ENCODE measurements at places on chromosomes 16 and 17. TPM values are rescaled to one million over a fixed set of nuclear protein-coding genes. Genes with fewer than 3 reads are reported as not detected.

GRCh38 chr16:86768999-86769398, 190.7 kb downstream of the FOXL1 start:
- DNase-seq, result no peak
- H3K27me3 ChIP-seq, result no peaks in the 10 kb centered on the region
- H3K4me3 ChIP-seq, result no peak overlapping the region
- no peaks in the 10 kb centered on the region for H3K4me1 ChIP-seq
- no peaks in the 10 kb centered on the region for H3K36me3 ChIP-seq

DNA sequence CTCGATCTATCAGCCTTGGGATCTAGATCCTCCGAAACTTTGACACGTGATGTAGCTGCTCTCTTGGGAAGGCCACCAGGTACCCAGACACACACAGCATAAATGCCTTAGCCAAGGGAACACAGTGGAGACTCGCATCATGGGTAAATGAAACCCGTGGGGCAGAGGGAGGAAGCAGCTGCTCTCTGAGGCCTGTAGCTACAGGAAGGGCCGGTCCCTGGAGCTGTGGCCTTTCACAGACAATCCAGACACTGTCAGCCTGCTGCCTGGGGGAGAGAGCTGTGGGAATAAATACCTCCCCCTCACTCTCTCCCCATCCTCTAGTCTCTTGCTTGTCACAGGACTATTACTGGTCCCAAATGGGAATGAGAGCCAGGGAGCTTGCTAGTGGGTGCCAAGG, 351.2 kb downstream of the UTP18 start:
- no peaks in the 10 kb centered on the region for H3K36me3 ChIP-seq
- H3K27ac ChIP-seq, result no peak overlapping the region
- no peak overlapping the region for H3K4me3 ChIP-seq
- no peaks in the 10 kb centered on the region for H3K27me3 ChIP-seq
- DNase-seq, result no peak
- H3K4me1 ChIP-seq, result no peaks in the 10 kb centered on the region

GRCh38 chr17:36863131-36863530, 74.1 kb upstream of the LHX1 start:
- H3K4me3 ChIP-seq, result no peak overlapping the region
- H3K27ac ChIP-seq, result no peak overlapping the region
- no peaks in the 10 kb centered on the region for H3K36me3 ChIP-seq
- no peaks in the 10 kb centered on the region for H3K4me1 ChIP-seq
- DNase-seq, result no peak

GRCh38 chr17:71110326-71110725, 941.0 kb downstream of the KCNJ2 start:
- no peaks in the 10 kb centered on the region for H3K36me3 ChIP-seq
- no peak for DNase-seq
- H3K4me1 ChIP-seq, result no peaks in the 10 kb centered on the region
- no peak overlapping the region for H3K4me3 ChIP-seq
- no peak overlapping the region for H3K27ac ChIP-seq
- no peaks in the 10 kb centered on the region for H3K27me3 ChIP-seq

GRCh38 chr17:44033861-44034408, 19.2 kb upstream of the TMEM101 start:
- H3K27ac ChIP-seq, result no peak overlapping the region
- no peaks in the 10 kb centered on the region for H3K4me1 ChIP-seq
- DNase-seq, result no peak
- H3K4me3 ChIP-seq, result no peak overlapping the region
- peaks cover 46% of the 10 kb centered on the region for H3K36me3 ChIP-seq

DNA sequence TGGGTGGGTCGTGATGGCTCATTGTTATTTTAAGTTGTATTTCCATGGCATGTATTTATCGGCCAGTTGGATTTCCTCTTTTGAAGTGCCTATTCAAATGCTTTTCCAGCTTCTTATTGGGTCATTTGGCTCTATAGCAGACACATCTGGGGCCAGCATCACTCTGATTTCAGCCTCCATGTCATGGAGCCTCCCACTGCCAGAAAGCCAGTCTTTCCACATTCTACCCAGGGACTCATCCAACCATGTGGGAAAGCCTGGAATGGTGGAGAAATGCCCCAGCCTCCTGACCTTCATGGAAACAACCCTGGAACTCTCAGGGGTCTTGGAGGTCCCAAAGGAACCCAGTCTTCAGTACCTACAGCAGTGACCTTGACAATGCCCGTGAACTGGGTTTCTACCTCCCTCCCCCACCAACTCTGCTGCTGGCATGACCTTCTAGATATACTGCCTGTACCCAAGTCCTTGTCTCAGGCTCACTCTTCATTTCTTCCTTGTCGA, 33.8 kb upstream of the ADGRG1 start:
- no peak overlapping the region for H3K27ac ChIP-seq
- H3K4me3 ChIP-seq, result no peak overlapping the region
- no peaks in the 10 kb centered on the region for H3K27me3 ChIP-seq
- peaks cover 36% of the 10 kb centered on the region for H3K4me1 ChIP-seq
- H3K36me3 ChIP-seq, result no peaks in the 10 kb centered on the region

GRCh38 chr17:83175119-83175821, 95.9 kb downstream of the METRNL start:
- H3K36me3 ChIP-seq, result no peaks in the 10 kb centered on the region
- no peak overlapping the region for H3K27ac ChIP-seq
- peaks cover 3% of the 10 kb centered on the region for H3K27me3 ChIP-seq
- H3K4me1 ChIP-seq, result no peaks in the 10 kb centered on the region
- H3K4me3 ChIP-seq, result no peak overlapping the region

DNA sequence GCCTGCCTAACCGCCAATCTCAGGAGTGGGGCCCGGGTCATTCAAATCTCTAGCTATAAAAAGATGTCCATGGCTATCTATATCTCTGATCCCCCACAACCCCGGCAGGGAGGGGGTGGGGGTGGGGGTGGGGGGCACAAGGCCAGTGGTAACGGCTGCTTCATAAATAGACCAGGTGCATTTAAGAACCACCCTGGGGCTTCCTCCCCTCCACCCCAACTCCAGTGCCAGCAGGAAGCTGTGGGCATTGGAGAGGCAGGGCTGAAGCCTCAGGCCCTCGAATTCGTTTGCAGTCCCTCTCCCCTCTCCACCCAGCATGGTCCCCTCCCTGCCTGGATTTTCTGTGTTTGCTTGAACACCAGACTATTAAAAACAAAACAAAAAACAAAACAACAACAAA, 56.0 kb downstream of the RAP1GAP2 start:
- no peak for DNase-seq
- H3K4me1 ChIP-seq, result peaks cover 36% of the 10 kb centered on the region
- H3K27me3 ChIP-seq, result peaks cover 15% of the 10 kb centered on the region
- H3K36me3 ChIP-seq, result peaks cover 8% of the 10 kb centered on the region

DNA sequence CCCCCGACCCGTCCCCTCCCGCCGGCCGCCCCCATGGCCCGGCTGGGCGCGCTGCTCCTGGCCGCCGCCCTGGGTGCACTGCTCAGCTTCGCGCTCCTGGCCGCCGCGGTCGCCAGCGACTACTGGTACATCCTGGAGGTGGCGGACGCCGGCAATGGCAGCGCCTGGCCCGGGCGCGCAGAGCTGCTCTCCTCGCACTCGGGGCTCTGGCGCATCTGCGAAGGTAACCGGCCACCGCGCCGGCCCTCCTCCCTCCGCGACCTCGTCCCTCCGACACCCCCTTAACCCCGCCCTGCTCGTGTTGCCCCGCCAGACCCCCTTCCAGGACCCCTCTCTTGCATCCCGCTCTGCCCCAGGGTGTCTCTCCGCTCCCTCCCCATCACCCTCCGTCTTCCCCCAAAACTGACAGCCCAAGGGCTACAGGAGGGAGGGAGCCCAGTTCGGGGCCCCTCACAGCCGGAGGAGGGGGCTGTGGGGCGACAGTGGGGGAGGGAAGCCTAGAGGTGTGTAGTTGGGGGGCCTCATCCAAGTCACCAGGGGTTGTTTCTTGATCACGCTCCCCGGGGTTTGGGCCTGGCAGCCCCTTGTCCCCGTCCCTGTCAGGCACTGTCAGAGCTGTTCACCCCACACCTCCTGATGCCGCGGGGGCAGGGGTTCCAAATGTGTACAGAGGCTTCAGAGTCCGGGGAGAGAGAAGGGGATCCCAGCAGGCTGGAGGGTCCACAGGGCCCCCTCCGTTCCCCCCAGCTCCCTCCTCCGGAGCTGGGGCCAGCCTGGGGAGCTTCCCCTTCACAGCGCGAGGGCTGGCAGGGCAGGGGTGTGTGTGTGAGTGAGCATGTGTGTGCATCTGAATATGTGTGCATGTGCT, 794 bp downstream of the TMEM235 start:
- no peak overlapping the region for H3K27ac ChIP-seq
- H3K27me3 ChIP-seq, result peaks cover 40% of the 10 kb centered on the region
- H3K4me1 ChIP-seq, result peaks cover 15% of the 10 kb centered on the region

GRCh38 chr16:25018972-25019617, 3.9 kb upstream of the ARHGAP17 start:
- no peaks in the 10 kb centered on the region for H3K27me3 ChIP-seq
- H3K36me3 ChIP-seq, result no peaks in the 10 kb centered on the region
- DNase-seq, result no peak
- peak overlapping the region; percentile 24 for H3K4me3 ChIP-seq

DNA sequence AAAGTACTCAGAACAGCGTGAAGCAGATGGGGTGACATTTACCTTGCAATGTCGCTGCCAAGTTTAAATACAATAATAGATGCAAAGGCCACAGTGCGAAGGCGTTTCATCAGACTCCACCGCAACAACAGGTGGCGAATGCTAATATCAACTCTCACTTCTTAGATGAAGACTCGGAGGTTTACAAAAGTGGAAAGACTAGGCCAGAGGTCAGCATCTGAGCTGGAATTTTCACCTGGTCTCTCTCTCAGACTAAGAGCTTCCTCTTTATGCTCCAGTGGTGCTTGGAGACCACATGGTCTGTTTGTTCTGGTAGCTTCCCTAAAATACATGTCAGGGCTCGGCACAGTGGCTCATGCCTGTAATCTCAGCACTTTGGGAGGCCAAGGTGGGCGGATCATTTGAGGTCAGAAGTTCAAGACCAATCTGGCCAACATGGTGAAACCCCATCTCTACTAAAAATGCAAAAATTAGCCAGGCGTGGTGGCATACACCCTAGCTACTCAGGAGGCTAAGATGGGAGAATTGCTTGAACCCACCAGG, 169.1 kb downstream of the XYLT1 start:
- DNase-seq, result no peak
- no peak overlapping the region for H3K4me3 ChIP-seq

DNA sequence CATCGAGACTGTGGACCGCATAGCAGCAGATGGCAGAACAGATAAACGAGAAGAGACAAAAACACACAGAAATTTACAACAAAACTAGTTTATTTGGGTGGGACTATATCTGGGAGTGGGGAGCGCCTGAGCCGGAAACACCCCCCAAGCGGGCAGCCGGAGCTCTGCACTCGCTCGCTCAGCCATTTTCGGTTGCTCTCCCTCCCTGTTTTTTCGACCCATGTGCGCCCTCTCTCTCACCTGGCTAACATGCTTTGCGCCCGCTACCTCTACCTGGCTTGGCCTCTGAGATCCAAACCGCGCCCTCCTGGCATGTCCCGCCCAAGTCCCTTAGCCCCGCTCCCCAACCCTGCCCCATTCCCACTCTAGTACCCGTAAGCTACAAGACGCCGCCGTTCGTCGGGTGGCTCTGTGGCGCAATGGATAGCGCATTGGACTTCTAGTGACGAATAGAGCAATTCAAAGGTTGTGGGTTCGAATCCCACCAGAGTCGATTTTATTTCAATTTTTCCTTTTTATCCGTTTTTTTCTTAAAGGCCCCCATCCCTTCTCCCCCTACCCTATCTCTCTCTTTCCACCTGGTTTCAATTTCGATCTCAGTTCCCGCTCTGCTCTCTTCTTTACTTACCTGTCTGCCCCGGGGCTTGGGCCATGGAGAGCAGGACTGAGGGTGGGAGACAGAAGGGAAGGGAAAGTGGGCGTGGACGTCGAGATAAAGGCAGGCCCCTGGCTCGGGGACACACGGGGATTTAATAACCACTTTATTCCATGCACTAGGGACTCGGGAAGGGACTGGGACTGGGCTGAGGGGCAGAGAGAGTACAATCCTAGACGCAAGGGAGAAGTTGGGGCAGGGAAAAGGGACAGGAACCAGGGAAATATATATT, 2.4 kb upstream of the ALOXE3 start:
- H3K4me3 ChIP-seq, result peak overlapping the region; percentile 57
- no peak overlapping the region for H3K27ac ChIP-seq
- peaks cover 41% of the 10 kb centered on the region for H3K27me3 ChIP-seq
- peak; percentile 65 for DNase-seq
- peaks cover 83% of the 10 kb centered on the region for H3K4me1 ChIP-seq

- H3K36me3 ChIP-seq, result no peaks in the 10 kb centered on the region
- no peak for DNase-seq
- peaks cover 2% of the 10 kb centered on the region for H3K27me3 ChIP-seq
- no peak overlapping the region for H3K27ac ChIP-seq
- H3K4me1 ChIP-seq, result peaks cover 3% of the 10 kb centered on the region
Measured at GRCh38 chr17:8697323-8697741, 47.3 kb downstream of the CCDC42 start.

DNA sequence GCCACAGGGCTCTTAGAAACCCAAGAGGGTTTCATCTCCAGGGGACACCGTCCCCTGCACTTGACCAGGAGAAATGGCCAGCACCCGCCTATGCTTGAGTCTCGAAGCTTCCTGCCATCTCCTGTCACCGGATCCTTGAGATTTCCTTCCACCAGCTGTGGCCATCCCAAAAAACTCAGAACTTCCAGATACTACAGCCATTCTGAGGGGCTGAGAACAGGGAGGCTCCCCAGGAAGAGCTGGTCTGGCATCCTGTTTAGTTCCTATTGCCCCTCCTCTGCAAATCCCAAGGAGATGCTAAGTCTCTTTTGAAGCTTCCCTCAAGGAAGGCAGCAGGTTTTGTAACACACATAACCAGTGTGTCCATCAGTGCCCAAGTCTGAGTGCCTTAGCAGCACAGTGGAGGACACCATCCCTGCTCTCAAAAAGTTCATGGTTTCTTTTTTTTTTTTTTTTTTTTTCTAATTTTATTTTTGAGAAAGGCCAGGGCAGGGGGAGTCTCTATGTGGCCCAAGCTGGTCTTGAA, 2.0 kb downstream of the UBALD2 start:
- H3K4me3 ChIP-seq, result peak overlapping the region; percentile 73
- peak overlapping the region; percentile 77 for H3K27ac ChIP-seq

- H3K36me3 ChIP-seq, result peaks cover 33% of the 10 kb centered on the region
- H3K4me3 ChIP-seq, result no peak overlapping the region
- H3K27ac ChIP-seq, result no peak overlapping the region
- no peaks in the 10 kb centered on the region for H3K27me3 ChIP-seq
- no peak for DNase-seq
- no peaks in the 10 kb centered on the region for H3K4me1 ChIP-seq
Measured at GRCh38 chr16:25151996-25152395, 40.5 kb downstream of the LCMT1 start.

GRCh38 chr17:65515512-65515911, 45.9 kb downstream of the AXIN2 start:
- DNase-seq, result no peak
- no peak overlapping the region for H3K4me3 ChIP-seq
- H3K36me3 ChIP-seq, result no peaks in the 10 kb centered on the region
- no peak overlapping the region for H3K27ac ChIP-seq

- no peak for DNase-seq
- no peaks in the 10 kb centered on the region for H3K36me3 ChIP-seq
- H3K27ac ChIP-seq, result no peak overlapping the region
- H3K4me1 ChIP-seq, result no peaks in the 10 kb centered on the region
- no peak overlapping the region for H3K4me3 ChIP-seq
- H3K27me3 ChIP-seq, result no peaks in the 10 kb centered on the region
Measured at GRCh38 chr16:59328961-59329360, 594.8 kb upstream of the GOT2 start.

- no peak overlapping the region for H3K4me3 ChIP-seq
- H3K27ac ChIP-seq, result no peak overlapping the region
- H3K27me3 ChIP-seq, result peaks cover 6% of the 10 kb centered on the region
- DNase-seq, result no peak
- H3K4me1 ChIP-seq, result no peaks in the 10 kb centered on the region
Measured at GRCh38 chr17:47265983-47266541, 12.4 kb downstream of the ITGB3 start.

NHLRC4 gene
- 0.55 TPM for total RNA-seq

KRTAP1-5 gene
- not detected for total RNA-seq

TP53TG3 gene
- total RNA-seq, result not detected

CA10 gene
- not detected for total RNA-seq

MTMR4 gene
- total RNA-seq, result 28.8 TPM

CCDC78 gene
- 1.2 TPM for total RNA-seq

ASGR1 gene
- total RNA-seq, result 0.64 TPM

All from CD4-positive, alpha-beta T cell (primary cell).